ENCODE measurements at places on chromosomes 6 and 20.
A peak's percentile ranks its signal among the peaks of the same experiment; 100 is the strongest.

- no peak for DNase-seq
Measured at GRCh38 chr6:89506716-89507617, 74.0 kb downstream of the ANKRD6 start.

DNA sequence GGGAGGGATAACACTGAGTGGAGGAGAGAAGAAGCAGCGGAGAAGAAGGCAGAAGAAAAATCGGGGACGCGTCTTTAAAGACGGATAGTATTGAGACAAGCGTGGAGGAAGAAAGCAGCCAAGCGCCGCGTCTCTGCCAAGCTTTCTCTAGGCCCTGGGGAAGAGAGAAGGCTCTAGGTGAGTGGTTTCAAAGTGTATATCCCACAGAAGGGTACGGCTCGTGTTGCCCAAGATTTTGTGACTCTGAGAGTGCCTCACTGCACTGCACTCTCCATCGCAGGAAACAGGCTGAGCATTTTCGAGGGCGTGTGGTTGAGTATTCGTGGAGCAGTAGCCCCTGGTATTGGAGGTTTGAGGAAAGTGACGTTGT lies 185.4 kb downstream of the TRIM27 start:
- no peak for DNase-seq

DNA sequence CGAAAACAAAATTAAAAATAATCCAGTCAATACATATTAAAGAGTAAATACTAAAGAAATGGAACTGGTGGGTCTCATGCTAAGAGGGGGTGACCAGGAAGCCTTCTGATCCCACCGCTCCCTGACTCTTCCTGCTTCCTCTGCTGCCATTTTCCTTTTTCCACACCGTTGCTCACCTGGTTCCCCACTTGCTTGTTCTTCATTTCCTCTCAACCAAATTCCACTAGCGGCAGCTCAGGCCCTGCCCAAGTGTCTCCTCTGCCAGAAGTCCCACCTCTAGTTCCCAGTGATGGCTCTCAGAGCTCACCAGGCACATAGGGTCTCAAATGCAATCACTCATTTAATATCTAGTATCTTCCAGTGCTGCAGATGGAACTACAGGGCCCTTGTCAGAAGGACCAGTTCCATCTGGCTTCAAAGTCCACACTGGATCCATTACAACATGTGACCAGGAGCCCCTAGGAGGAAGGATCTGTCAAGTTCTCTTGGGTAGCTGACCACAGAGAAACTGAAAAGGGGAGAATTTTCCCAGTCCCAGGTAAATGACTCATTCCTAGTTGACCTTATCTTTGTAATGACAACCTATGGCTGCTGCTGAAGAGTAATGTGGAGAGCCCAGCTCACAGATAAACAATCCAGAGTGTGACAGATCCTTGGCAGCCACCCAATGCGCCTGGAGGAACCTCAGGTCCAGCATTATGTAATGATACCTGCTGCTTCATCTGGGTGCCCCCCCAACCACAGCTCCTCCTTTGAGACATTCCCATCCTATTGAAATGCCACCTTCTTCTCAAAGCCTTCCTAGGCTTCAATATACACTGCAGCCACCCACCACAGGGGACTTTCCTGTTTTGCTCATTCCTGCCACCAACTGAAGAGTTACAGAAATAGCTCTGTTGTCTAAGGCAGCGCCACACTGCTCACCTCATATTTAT lies 38.2 kb downstream of the ELMO2 start:
- no peak for DNase-seq

- DNase-seq: no peak
Measured at GRCh38 chr20:17504066-17504897, 26.9 kb downstream of the BFSP1 start.

DNA sequence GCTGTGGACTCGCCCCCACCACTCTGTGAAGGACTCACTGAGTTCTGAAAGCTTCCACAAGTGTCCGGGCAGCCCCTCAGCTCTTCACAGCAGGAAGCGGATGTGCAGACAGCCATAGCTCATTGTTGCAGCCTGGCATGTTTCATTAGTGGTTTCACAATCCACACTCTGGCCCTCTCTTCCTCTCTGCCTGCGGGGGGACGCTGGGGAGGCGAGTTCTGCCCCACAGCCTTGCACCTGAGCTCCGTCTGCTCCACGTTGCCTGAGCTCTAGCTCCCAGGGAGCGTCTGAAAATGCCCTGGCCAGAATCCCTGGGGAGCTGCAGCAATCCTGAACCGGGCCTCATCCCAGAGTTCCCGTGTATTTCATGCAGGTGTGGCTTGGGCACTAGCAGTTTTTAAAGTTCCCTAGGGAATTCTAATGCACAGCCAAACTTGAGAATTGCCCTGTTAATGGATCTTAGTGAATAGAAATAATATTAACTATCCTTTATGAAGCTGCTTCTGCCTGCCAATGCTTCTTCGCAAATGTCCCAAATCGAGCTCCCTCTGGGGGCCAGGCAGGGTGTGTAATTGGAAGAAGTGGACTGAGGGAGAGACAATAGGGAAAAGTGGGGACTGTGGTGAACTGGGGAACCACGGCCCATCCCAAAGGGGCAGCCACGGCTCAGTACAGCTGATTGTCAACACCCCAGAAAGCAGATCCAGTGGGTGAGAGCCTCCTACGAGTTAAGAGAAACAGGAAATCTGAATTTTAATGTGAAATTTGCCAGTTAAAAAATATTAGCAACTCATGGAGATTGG lies 51.5 kb downstream of the CTCFL start:
- no peak for DNase-seq

DNA sequence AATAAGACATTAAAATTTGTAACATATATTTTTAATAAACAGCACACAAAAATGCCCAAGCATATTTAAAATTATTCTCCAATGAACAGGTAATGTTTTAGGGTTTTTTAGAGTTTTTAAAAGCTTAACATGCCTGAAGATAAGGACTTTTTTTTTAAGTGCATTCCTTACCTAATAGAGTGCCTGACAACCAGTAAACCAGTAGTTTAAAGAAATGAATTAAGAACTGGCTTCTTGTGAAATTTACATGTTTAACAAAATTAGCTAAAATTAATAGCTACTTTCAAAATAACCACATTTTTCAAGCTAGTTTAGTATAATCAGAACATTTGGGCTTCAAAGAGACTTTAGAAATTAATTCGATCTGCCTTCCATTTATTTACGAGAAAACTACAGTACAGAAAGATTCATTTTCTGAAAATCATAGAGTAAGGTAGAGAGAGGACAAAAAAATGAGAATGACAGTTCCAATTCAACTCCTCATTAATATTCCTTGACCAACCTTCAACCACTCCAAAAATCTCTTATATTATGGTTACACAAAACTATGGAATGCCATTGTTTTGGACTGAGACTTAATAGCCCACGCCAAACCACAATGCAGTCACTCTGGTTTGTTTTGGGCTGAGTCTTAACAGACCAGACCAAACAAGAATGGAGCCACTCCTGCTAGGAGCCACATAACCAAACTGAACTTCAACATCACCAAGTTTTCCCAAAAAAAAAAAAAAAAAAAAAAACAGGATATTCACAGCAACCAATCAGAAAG lies 5.7 kb upstream of the PLN start:
- DNase-seq: no peak

GRCh38 chr6:10082385-10082784 lies 332.5 kb downstream of the TFAP2A start:
- no peak for DNase-seq

DNA sequence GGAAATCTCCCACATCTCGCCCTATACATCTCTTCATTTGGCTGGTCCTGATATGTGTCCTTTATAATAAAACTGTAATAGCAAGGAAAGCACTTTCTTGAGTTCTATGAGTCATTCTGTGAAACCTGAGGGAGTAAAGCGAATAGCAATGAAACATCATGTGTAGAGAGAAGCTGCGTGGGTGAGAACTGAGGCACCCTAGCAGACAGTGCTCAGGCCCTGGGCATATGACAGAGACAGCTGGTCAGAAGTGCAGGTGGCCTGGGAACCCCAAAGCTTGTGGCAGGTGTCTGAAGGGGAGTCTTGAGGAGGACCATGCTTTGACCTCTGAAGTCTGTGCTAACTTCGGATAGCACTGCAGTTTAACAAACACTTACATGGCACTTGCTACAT lies 1.3 kb upstream of the BLOC1S5 start:
- peak; percentile 3 for DNase-seq

DNA sequence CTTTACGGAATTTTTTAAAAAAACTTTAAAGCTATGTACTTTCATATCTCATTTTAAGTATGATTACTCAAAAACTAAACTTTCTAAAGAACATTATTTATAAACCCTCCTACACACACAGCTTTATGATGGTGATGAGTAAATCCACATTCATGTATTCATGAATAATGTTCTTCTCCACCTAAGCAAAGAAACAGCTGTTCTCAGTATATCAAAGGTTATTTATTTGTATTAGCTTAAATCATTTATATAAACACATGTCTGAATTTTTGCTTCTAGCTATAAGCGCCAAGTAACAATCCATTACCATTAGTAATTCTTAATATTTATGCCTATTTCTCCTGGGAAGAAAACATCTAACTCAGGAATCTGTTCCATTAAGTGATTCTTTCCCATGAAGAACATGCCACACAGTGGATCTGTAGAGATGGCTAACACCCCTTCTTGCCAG lies 63.3 kb downstream of the SMLR1 start:
- no peak for DNase-seq

DNA sequence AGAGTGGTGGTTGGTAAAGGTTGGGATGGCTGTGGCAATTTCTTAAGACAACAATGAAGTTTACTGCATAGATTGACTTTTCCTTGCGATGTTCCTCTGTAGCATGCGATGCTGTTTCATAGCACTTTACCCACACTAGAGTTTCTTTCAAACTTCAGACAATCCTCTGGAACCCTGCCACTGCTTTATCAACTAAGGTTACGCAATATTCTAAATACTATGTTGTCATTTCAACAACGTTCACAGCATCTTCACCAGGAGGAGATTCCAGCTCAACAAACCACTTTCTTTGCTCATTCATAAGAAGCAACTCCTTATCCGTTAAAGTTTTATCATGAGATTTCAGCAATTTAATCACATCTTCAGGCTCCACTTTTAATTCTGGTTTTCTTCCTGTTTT lies 161.2 kb upstream of the NRSN1 start:
- DNase-seq: no peak

DNA sequence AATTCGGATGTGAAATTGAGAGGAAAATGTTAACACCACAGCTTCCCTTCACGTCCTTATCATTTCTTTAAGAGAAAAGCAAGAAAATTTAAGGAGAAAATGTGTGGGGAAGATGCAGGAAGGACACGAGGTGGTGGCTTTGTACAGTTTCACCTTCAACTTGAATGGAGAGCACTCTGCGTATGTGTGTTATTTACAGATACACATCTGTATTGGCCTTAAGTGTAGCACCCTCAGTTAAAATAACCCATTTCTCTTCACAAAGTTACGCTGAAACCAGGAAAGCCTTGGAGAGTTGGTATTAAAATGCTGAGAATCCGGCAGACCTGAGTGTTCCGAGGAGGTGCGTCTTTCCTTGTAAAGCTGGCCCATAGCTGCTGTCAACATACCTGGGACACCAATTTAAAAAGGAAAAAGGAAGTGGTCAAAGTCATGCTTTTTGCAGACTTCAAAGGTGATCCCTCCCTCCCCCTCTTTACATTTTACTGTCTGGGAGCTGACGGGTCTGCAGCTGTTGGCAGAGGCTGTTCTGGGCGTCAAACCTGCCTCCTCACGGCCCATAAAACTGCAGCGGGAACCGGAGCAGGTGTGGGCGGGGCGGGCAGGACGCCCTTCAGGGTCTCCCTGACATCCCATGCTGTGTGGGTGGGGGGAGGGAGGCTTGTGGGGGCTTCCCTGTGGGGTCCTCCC lies 61.3 kb upstream of the TBXT start:
- no peak for DNase-seq
